ENCODE measurements at places on chromosomes 4 and X.

DNA sequence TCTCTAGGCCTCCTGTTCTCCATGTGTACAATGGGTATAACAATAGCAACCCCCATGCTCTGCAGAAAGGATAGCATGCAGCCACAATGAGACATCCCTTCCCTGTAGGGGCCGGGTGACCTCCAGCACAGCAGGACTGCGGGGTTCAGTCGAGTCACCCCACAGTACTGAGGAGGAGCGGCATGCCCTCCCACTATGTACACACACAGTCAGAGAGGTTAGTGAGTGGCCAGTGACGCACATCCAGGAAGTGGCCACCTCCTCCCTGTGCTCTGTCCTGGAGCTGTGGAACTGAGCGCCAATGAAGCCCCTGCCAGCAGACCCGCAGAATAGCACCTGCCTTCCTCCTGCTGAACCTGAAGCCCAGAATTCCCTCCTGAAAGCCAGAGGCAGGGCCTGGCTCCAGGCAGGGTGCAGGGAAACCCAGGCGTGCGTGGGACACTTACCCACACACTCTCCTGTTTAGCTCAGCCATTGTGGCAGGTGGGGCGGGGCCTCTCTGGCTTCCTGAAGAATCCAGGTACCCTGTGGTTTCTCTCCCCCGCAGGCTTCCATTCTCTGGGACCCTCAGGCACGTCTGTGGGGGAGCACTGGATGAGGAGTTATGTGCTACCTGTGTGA is 50.0 kb downstream of the WFS1 start:
- no peaks in the 10 kb centered on the region for H3K36me3 ChIP-seq
- H3K4me1 ChIP-seq, result no peaks in the 10 kb centered on the region
- no peak overlapping the region for H3K27ac ChIP-seq
- no peak overlapping the region for H3K4me3 ChIP-seq

DNA sequence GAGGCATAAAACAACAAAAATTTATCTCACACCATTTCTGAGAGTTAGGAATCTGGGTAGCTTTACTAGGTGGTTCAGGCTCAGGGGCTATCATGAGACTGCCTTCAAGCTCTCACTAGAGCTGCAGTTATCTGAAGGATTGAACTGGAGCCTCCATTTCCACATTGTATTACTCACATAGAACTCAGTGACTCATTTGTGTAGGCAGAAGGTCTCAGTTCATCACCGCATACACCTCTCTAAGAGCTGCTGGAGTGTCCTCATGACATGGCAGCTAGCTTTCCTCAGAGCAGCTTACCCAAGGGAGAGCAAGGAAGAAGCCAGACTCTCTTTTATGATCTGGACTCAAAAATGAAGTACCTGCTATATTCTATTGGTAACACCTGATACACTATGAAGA is 389.2 kb downstream of the IQCM start:
- H3K27ac ChIP-seq, result no peak overlapping the region
- no peaks in the 10 kb centered on the region for H3K4me1 ChIP-seq
- H3K27me3 ChIP-seq, result no peaks in the 10 kb centered on the region
- no peaks in the 10 kb centered on the region for H3K36me3 ChIP-seq
- no peak for DNase-seq

- no peaks in the 10 kb centered on the region for H3K27me3 ChIP-seq
- H3K4me1 ChIP-seq, result no peaks in the 10 kb centered on the region
- no peak for DNase-seq
- no peaks in the 10 kb centered on the region for H3K36me3 ChIP-seq
- H3K27ac ChIP-seq, result no peak overlapping the region
These were observed 204.0 kb upstream of the PUDP start for GRCh38 chrX:7351926-7352325.

DNA sequence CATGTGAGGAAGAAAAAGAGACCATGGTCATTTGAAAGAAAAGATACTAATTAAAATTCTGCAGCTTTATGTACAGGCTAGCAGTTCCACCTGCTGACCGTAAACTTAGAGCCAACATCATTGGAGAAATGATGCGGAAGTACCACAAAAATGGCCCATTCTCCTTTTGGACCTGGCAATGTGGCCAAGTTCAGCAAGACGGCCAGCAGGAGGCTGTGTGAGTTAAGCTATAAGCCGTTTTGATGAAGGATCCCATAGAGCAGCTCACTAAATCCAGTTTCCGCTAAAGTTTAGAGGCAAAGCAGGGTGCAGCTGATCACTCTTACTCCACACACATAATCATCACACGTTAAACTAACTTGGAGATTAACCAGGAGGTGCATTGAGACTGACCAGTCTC is 133.8 kb downstream of the LDB2 start:
- no peak overlapping the region for H3K27ac ChIP-seq
- no peak for DNase-seq
- H3K27me3 ChIP-seq, result no peaks in the 10 kb centered on the region
- H3K4me1 ChIP-seq, result no peaks in the 10 kb centered on the region

- H3K4me3 ChIP-seq, result no peak overlapping the region
- no peaks in the 10 kb centered on the region for H3K27me3 ChIP-seq
- H3K27ac ChIP-seq, result peak overlapping the region; percentile 47
- no peaks in the 10 kb centered on the region for H3K4me1 ChIP-seq
These were observed 21.6 kb upstream of the VEGFD start for GRCh38 chrX:15405846-15406245.

GRCh38 chrX:9907645-9908387 is 59.3 kb upstream of the CLDN34 start:
- H3K36me3 ChIP-seq, result no peaks in the 10 kb centered on the region
- H3K27ac ChIP-seq, result no peak overlapping the region
- H3K4me1 ChIP-seq, result no peaks in the 10 kb centered on the region
- no peaks in the 10 kb centered on the region for H3K27me3 ChIP-seq

GRCh38 chrX:136369377-136369776 is 68.6 kb downstream of the ADGRG4 start:
- H3K27me3 ChIP-seq, result no peaks in the 10 kb centered on the region
- H3K27ac ChIP-seq, result no peak overlapping the region
- H3K4me3 ChIP-seq, result no peak overlapping the region
- no peaks in the 10 kb centered on the region for H3K36me3 ChIP-seq
- no peak for DNase-seq
- H3K4me1 ChIP-seq, result no peaks in the 10 kb centered on the region

DNA sequence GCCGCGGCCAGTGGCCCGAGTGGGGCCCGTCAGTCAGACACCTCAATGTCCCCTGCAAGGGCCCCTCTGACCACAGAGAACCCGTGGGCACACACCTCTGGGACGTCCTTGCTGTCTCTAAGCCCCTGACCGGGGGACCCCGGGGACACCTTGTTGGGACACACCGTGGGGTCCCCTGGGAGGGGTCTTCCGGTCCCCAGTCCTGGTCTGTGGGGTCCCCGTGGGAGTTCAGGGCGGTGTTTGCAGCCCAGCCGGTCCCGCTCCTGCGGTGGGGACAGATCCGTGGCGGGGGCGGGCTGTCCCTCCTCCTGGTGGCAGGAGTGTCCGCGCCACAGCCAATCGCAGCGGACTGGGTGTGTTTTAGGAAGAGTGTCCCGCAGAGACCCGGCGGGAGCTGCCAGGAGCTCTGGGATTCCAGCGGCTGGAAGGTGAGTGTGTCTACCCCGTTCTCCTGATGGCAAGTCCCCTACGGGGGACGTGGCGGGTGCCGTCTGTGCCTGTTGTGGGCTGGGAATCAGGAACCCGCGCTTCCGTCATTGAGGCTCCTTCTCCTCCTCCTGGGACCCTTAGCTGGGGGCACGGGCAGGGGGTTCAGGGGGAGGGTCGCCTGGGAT is 5.1 kb upstream of the PLCXD1 start:
- peak overlapping the region; percentile 55 for H3K4me3 ChIP-seq
- H3K36me3 ChIP-seq, result no peaks in the 10 kb centered on the region
- H3K27me3 ChIP-seq, result no peaks in the 10 kb centered on the region

DNA sequence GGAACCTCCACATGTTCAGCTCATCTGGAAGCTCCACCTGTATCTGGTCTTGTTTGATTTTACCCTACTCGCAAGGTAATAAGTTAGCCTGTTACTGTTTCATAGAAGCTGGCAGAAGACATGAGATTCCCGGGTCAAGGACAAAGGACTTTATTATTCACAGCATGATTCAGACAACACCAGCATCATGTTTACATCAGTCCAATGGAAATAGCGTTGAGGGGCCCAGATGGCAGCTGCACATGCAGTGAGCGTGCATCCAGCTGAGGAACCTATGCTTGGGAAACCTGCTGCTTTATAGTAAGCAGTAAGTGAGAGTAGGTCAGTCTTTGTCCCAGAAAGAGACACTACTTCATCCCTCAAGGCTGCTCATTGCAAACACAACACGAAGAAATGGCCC is 19.8 kb downstream of the TSPAN5 start:
- H3K4me1 ChIP-seq, result no peaks in the 10 kb centered on the region
- H3K4me3 ChIP-seq, result no peak overlapping the region
- H3K36me3 ChIP-seq, result no peaks in the 10 kb centered on the region

DNA sequence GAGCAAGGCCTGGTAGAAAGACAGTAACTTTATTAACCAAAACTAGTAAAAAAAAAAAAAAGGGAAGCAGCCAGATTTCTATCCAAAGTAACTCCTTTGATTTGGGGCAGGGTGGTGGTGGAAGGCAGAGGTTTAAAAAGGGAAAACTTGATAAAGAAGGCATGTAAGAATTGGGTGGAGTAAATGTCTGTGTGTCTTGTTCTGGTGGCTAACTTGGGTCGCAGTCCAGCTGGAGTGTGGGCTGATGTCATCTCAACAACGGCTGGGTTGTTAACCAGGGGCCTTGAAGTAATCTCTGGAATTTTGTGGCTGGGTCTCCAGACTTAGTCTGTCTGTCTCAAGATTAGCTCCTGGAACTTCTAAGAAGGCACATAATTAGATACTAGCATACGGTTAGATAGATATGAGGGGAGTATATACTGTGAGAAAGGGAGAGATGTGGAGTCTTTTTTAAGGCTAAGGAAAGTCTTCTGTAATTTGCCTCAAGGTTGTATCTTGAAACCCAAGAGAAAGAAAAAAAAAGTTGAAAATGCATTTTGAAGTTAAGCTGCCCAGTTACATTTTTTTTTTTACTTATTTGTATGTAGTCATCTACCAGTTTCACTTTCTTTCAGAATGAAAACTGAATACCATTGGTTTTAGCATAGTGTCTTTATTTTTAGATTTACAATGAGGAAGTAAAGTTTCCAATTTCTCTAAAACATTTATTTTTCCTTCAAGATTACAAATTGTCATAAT is 48.3 kb downstream of the MTHFD2L start:
- peaks cover 12% of the 10 kb centered on the region for H3K36me3 ChIP-seq
- peak overlapping the region; percentile 40 for H3K27ac ChIP-seq
- no peaks in the 10 kb centered on the region for H3K27me3 ChIP-seq
- no peak overlapping the region for H3K4me3 ChIP-seq
- no peak for DNase-seq

DNA sequence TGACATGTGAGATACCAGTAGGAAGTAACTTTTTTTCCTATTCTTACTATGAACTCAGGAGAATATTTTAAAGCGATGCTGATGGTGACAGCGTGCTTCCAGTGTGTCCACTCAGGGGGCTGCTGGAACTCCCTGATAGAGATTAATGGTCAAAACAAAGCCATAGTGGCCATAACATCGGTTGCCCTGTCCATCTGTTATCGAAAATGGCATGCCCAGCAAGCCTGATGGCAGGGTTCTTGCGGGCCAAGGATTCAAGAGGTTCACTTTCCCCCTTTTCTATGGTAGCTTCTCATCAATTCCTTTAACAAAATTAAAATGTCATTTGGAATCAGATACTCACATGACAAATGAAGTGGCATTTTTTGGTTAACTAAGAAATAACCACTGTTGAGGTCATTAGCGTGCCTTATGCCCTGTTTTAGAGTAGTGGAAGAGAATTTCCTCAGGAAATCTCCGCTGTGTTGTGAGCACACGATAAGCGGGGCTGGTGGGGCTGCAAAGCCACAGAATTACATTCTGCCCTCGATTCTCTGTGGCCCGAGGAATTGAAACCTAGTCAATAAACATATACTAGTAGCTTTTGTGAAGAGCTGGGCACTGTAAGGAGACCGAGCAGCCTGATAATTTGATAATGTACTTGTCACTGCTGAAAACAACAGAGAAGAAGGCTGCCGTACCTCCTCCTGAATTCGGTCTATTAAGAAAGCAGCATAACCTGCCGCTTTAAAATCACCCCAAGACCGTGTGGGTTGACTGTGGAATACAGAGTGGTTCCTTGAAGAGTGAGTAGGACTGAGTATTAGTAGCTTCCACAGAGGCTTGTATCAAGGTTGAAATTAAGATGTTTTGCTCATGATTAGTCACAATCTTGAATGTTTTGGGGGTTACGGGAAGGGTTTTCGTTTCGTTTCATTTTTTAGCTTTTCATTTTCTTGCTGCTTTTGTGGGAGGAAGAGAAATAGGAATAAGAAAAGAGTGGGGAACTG is 46.7 kb downstream of the PTCHD1 start:
- H3K27me3 ChIP-seq, result no peaks in the 10 kb centered on the region
- H3K4me3 ChIP-seq, result no peak overlapping the region
- DNase-seq, result no peak
- H3K36me3 ChIP-seq, result no peaks in the 10 kb centered on the region
- no peak overlapping the region for H3K27ac ChIP-seq
- H3K4me1 ChIP-seq, result no peaks in the 10 kb centered on the region

DNA sequence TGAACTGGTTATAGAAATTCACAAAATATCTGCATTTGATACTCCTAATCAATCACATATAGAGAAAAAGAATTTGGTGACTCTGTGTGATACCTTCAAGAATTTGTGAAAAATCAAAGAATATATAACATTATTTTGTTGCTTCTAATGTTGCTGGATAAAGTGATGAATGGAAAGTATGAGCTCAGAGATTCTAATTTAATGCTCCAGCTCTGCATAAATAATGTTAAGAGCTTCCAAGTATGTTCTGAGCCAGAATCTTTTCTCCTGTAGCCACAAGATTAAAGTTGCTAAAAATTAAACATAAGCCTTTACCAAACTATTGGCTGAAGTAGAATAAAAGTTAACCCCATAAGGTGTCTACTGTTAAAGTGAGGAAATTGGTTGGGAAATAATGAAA is 294.7 kb upstream of the CT83 start:
- H3K4me1 ChIP-seq, result no peaks in the 10 kb centered on the region
- H3K4me3 ChIP-seq, result no peak overlapping the region
- H3K36me3 ChIP-seq, result no peaks in the 10 kb centered on the region
- DNase-seq, result no peak
- no peak overlapping the region for H3K27ac ChIP-seq

DNA sequence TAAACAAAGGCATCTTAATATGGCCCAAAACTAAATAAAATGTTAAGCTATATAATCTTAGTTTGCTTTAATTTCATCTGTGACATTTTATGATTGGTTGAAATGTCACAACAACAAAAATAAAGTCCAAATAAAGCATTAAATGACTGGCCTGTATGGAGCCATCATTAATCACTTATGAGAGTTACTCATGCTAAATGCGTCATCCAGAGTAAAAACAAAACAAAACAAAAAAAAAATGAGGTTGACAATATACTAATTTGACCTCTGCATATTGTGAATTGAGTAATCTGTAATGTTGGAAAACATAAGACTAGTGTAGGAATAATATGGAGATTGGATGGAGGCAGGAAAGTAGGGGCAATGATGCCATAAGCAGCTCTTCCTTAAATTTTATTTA is 139.7 kb downstream of the MAPK10 start:
- H3K4me1 ChIP-seq, result no peaks in the 10 kb centered on the region
- no peaks in the 10 kb centered on the region for H3K27me3 ChIP-seq
- no peak overlapping the region for H3K4me3 ChIP-seq
- no peaks in the 10 kb centered on the region for H3K36me3 ChIP-seq
- H3K27ac ChIP-seq, result no peak overlapping the region
- no peak for DNase-seq
